NT2/D1 (cell line): ENCODE measurements at places on chromosomes 2 and 18.
A peak's percentile ranks its signal among the peaks of the same experiment; 100 is the strongest.

DNA sequence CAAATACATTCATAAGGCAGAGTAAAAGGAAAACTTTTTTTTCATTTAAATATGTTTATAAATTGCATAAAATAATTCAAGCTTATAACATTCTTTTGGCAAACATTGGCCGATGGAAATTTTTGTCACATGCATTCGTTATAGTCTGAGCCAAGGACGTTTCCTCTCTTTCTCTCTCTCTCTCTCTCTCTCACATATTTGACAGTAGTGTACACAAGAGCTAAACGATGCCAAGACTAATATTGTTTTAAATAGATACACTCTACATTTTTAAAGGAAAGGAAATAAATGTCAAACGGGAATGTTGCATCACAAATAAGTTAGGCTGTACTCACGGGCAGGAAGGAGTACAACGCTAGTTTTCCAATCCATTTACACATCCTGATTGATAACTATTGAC lies 251.1 kb upstream of the SMIM21 start:
- DNase-seq = no peak

- no peak for DNase-seq
Measured at GRCh38 chr18:79577451-79578395, 101.9 kb upstream of the CTDP1 start.

- DNase-seq = no peak
Measured at GRCh38 chr2:57877811-57878170, 168.8 kb upstream of the VRK2 start.

- DNase-seq = peak; percentile 5
Measured at GRCh38 chr18:13500869-13501542, 225.4 kb downstream of the FAM210A start.

DNA sequence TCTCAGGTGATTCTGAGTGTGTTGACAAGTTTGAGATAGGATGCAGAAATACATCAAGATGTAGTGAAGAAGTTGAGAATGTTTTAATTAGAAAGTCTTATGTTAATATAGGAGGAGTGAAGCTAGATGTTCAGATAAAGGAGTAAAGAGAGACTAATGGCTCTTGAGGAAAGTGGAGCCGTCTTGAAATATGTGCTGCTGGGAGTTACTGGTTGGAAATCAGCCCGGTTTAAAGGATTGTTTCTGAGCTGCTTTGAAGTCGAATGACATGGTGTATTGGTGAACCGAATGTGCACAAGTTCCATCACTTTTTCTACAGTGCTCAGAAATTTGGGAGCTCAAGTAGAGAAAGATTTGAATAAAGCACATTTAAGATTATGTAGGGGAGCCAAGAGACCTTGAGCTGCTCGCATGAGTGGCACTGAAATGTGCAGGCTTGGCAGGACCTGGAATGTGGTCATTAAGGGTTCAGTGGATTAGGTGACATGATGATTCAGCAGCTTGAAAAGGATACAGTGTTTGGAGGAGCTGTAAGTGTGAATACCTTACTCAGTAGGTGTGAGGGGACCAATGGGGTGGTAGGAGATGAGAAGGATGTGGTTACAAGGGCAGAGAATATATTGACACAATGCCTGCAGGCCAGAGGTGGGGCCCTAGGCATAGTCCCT lies 68.6 kb downstream of the CAB39 start:
- DNase-seq = no peak

GRCh38 chr2:144516411-144516980 lies 3.4 kb downstream of the ZEB2 start:
- DNase-seq = no peak

DNA sequence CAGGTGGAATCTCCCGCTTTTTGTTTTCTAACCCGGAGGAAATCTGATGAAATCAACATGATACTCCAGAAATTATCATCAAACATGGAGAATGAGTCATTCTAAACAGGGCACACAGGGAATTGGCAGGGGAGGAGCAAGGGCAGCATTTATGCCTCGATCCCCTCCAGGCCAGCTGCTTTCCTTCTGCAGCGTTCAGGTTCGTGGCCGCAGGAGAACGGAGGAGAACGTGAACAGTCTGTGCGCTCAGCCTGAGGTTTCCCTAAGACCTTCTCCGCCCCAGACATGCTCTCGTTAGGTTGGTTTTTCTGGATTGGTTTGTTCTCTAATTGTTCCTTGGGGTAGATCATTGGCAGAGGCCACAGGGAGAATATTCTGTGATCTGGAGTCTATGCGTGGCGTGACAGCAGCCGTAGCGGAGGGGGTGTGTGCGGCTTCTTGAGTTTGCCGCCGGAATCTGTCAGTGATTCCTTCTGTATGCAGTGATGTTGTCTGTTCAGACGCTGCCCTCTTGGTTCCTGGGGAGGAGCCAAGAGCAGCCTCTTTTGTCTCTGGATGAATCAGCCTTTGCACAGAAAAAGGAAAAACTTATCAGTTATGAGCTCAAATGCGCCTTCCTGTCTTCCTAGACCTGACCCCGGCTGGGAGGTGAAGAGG lies 75.9 kb downstream of the SH3BP4 start:
- DNase-seq = no peak

DNA sequence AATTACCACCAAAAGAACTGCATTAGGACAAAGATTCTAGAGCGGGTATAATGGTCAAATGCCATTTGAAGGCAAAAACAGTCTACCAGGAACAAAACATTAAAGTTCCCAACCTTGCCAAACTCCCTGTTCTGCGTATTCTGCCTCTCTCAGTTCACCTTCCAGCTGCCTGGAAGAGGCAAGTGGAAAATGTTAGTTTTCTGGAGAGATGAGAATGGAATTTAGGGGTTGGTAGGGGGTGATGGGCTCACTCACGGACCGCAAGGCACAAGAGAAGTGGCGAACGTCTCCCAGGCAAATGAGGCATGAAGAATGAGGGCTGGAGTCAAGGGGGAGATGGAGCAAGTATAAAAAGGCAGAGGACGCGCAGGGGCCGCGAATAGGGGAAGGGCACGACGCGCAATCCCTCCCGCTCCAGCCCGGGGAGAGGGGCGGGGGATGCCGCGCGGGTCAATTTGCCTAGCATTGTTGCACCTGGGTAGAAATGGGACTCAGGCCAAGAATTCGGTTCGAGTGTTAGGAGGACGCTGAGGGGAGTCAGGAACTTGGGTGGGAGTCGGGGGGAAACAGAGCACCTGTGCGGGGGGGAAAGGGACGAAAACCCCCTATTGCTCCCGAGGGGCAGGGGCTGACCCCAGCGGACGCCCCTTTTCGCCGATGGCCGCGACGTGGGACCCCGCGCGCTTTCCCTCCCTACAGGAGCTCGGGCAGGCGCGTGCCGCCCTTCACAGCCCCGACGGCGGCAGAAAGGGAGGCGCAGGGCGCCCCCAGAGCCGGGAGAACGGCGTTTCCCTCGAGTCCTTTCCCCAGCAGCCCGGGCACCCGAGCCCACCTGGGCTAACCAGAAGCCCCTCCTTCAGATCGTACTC lies 573 bp downstream of the PAIP2B start:
- no peak for DNase-seq

GRCh38 chr18:48042431-48042830 lies 112.0 kb upstream of the SMAD2 start:
- no peak for DNase-seq

DNA sequence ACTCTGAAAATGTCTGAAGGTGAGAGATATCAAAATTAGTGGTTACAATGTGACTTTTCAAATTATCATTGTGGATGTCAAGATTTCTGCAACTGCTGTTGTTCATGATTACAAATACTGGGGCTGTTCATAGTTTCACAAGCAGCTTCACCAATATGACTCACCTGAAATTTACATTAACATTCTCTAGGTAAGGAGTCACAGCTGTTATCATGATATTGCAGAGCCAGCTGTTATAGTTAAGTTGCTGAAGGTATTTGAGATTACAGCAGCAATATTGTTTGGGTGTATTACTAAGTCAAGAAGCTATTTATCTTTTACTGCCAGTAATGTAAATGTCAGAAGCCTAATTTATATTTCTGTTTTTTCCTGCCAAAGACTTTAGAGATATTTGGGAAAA lies 140.0 kb downstream of the MC4R start:
- DNase-seq = no peak

DNA sequence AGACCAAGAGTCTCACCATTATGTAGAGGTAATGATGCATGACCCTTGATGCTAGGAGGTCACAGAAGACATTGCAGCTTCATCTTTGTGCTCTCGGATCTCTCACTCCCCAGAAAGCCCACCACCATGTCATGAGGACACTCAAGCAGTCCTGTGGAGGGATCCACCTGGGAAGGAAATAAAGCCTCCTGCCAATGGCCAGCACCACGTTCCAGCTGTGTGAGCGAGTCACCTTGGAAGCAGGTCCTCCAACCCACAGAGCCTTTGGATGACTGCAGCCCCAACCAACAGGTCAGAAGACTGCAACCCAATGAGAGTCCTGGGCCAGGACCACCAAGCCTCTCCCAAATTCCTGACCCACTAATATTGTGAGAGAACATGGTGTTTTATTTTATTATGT lies 38.4 kb downstream of the CYP26B1 start:
- DNase-seq = no peak
